ENCODE measurements at places on chromosomes 13 and 19. TPM values are rescaled to one million over a fixed set of nuclear protein-coding genes. Genes with fewer than 3 reads are reported as not detected.

Gene ZNF85
- 5.9 TPM for polyA plus RNA-seq

DNA sequence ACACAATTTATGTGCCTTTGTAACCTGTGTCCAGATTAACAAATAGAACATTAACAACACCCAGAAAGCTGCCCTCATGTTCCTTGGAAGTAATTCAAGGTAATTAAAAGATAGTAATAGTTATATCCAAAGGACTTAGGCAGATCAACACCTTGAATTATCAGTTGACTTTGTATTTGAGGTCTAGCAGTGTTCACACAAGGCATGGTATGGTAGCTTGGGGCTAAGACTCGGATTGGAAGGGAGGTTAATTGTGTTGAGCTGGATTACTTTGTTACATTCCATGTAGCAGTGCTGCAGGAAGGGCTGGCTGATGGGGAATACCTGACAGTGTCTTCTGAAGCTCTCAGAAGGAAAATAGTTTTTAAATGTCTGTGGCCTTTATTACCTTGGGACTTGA lies 16.8 kb downstream of the SLC25A15 start:
- no peak for DNase-seq

DNA sequence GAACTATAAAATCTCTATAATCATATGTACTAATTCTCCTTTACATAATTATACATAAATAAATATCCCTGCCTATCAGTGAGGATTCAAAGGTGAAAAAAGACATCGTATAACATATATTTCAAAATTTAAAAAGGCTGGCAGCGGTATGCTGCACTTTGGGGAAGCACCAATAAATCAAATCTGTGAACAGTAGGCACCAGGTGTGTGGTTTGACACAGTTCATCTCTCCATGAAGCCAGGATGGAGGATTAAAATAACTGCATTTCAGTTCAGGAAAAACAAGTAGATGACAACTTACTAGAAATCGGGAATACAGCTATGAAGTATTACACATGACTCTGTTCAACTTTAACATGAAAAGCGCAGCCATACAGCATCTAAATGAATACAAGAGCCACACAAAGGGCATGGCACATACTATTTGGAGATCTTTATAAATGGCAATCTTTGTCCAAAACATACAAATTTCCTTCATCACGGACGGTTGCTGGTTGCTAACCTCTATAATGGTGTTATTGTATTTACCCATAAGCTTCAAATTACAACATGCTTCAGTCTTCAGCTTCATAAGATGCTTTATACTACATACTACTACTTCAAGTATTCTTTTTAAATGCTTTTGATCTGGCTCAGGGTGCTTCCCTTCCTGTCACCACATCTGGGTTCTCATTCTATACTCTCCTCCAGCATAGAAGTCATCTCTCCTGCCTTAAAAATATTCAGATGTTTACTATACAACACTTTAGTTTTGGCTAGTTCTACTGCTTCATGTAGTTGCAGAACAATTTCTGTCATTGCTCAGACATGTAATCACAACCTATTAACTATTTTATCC lies 128.7 kb downstream of the KLF12 start:
- no peak for DNase-seq

- no peak for DNase-seq
Observed at GRCh38 chr13:102763741-102764140, 9.8 kb downstream of the TEX30 start.

DNA sequence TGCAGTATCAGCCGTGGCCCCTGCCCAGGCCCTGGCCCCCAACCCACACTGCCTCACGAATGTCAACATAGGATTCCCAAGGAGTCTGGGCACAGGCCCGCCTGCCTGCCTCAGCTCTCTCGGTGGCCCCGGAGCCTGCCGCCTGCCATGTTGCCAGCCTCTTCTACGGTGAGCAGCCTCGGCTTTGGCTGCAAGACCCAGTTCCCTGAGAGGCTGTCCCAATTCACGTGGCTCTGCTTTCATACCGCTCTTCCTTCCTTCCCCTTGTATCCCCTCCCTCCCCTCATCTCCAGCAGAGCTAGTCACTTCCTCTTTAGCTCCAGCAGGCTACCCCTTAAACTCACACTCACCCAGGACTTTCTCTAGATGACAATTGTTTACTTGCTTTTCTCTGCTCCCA lies 42.7 kb downstream of the SERP2 start:
- no peak for DNase-seq

Measured in B cell (primary cell).